Stimulated activated CD4-positive, alpha-beta T cell treated with anti-CD3 and anti-CD28 coated beads, Interleukin-1b, Interleukin-23, amount 100 ng/mL, for 1 hour (primary cell): ENCODE measurements at places on chromosomes 4 and X.

GRCh38 chr4:124854968-124855367 lies 142.4 kb upstream of the ANKRD50 start:
- no peak for DNase-seq

DNA sequence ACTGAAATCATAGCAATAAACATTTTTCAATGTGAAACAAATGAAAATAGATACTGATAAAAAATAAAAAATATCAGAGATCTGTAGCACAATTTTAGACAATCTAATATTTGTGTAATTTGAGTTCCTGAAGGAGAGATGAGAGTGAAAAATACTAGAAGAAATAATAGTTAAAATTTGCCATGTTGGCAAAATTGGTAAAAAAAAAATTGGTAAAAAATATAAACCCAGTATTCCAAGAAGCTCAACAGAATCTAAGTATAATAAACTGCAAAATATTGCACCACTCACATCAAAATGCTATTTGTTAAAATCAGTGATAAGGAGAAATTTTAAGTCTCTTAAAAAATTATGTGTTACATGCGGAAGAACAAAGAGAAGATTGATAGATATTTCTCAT lies 1680.7 kb downstream of the PCDH7 start:
- no peak for DNase-seq

DNA sequence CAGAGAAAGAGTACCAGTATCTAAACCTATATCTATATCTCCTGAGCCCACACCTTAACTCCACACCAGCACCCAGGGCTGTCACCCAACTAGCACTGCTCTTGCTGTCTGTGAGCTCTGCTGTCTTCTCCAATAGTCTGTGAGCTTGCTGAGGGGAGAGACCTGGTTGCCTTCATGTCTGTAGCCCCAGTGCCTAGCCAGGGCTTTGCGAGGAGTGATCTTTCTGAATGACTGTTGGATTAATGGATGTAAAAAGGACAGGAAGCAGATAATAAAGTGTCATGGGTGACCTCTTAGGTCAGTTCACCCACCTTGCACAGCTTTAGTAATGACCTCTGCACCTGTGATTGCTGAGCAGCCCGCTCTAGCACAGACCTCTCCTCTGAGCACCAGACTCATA lies 30.5 kb downstream of the CNGA2 start:
- DNase-seq = no peak

DNA sequence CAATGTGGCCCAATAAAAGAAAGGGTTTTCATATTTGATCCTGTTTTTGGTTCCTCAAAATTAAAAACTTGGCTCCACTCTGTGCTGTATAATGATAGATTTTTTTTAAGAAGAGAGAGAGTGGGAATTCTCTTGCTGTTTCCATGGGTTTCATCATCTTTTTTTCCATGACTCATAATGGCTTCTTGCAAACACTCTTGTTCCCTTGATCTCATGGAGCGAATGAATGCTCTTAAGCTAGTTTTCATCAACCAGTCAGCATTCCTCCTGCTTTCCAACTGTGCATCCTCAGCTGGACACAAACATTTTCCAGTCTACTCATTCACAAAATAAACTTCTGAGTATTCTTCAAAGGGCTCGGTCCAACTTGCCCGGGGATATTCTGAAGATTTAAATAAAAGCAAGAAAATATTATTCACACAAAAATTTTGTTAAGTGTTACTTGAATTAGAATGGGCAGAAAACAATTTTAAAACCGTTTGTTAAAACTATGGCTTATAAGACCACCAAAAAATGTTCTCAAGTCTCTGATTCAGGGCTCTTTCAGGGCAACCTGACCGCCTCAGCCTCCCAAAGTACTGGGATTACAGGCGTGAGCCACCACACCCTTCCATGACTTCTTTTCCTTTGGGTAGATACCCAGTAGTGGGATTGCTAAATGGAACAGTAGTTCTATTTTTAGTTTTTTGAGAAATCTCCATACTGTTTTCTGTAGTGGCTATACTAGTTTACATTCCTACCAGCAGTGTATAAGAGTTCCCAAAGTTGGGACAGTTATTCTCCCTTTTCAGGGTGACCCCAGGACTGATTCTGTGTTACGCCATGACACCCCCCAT lies 64.7 kb downstream of the TMEM156 start:
- DNase-seq = no peak

- DNase-seq = no peak
Observed at GRCh38 chr4:60805500-60806313, 394.4 kb upstream of the ADGRL3 start.

DNA sequence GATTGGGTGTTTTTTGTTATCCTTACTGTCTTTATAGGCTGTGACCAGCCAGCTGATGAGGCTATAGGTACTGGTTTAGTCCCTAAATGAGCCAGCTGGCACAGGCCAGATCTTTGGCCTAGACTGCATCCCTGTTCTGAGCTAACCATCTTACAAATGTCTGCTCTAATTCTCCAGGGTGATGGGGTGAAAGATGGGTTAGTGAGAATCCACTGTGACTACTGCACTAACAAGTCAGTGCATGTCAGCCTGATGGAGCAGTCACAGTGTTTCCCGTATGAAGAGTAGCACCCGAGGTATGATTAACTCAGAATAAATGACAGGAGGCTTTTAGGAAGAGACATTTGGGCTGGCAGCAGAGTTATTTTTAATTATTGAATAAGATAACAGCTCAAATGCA lies 181.0 kb downstream of the DCTD start:
- DNase-seq = no peak

DNA sequence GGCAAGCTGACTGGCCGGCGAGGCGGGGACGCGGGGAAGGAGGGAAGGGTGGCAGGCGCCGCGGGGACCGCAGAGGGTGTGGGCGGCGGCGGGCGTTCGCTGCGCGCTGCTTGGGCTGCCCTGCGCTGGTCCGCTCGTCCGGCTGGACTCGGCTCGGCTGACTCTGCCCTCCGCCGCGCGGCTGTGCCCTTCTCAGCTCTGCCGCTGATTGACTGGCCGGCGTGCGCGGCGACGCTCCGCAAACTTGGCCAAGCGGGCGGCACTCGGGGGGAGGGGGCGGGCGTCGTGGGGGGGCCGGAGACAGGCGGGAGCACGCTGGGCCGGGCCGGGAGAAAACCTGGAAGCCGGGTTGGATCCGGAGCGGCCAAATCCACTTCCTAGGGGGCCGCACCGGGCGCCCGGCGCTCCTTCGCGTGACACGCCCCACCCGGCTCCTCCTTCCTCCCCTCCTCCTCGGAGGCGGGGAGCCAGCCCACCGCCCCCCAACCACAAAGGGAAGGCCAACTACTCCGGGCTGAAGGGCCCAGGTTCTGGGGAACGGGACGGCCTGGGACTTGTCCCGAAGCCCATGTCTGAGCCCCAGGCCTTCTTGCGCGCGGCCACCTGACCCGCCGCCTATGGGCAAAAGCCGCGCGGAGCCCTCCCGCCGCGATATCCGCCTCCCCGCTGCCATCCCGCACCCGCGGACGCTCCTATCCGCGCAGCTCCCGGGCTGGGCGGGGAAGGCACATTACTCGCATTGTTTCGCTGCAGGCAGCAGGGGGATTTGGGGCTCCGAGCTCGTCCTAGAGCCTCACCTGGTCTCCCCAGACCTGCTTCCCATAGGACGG lies at the start of gene GPC4:
Gene GPC4 (minus strand): TSS at position 214 of the 830 bp plus-strand sequence. CDS start 524 bp downstream, outside the sequence.
- no peak for DNase-seq

GRCh38 chrX:3290561-3290960 lies 55.9 kb downstream of the MXRA5 start:
- no peak for DNase-seq

GRCh38 chr4:3422241-3422801 lies 19.4 kb upstream of the HGFAC start:
- no peak for DNase-seq

GRCh38 chr4:32909053-32909452 lies 2188.9 kb downstream of the PCDH7 start:
- no peak for DNase-seq

GRCh38 chrX:40158036-40158706 lies 60.4 kb upstream of the BCOR start:
- no peak for DNase-seq

GRCh38 chrX:147570483-147570882 lies 341.2 kb upstream of the FMR1 start:
- DNase-seq = no peak

DNA sequence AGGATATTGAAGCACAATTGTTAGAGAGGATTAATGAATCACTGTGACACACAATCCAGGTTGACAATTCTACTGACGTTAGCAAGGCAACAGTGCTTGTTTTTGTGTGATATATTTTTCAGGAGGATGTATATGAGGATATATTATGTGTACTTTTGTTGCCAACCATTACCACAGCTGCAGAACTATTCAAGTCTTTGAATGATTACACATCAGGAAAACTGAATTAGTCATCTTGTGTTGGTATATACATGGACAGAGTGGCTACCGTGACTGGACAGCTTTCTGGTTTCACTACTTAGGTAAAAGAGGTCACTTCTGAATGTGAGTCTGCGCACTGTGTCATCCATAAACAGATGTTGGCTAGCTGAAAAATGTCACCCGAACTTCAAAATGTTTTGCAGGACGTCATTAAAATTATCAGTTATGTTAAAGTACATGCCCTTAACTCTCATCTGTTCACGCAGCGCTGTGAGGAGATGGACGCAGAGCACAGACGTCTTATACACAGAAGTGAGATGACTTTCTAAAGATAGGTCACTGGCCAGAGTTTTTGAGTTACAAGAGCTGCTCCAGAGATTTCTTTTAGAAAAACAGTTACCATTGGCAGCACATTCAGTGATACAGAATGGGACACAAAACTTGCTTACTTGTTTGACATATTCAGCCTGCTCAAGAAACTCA lies 69.0 kb downstream of the MRPL1 start:
- no peak for DNase-seq

- no peak for DNase-seq
Observed at GRCh38 chr4:136395212-136395722, 1137.0 kb downstream of the PCDH18 start.

GRCh38 chr4:102843273-102843672 lies 15.9 kb upstream of the UBE2D3 start:
- no peak for DNase-seq

- DNase-seq = no peak
Observed at GRCh38 chrX:126177133-126177840, 11.2 kb upstream of the DCAF12L2 start.

GRCh38 chr4:5040856-5041620 lies 10.2 kb upstream of the STK32B start:
- no peak for DNase-seq

DNA sequence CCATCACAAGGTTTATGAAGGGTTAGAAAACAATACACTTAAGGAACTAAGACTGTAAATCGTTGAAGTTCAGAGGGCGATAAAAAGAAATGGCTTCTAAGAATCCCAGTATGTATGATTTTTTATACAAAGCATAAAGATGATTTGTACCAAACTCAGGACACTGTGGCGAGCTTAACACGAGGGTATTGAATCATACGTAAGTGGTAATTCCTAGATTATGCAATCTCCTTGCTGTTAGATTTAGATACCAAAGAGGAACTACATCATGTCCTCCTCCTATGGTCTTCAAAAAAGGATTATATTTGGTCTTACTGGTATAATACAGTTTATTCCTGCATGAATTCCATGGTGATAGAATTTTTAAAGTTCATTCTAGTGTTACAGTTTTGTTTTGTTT lies 23.9 kb downstream of the NFKB1 start:
- no peak for DNase-seq

DNA sequence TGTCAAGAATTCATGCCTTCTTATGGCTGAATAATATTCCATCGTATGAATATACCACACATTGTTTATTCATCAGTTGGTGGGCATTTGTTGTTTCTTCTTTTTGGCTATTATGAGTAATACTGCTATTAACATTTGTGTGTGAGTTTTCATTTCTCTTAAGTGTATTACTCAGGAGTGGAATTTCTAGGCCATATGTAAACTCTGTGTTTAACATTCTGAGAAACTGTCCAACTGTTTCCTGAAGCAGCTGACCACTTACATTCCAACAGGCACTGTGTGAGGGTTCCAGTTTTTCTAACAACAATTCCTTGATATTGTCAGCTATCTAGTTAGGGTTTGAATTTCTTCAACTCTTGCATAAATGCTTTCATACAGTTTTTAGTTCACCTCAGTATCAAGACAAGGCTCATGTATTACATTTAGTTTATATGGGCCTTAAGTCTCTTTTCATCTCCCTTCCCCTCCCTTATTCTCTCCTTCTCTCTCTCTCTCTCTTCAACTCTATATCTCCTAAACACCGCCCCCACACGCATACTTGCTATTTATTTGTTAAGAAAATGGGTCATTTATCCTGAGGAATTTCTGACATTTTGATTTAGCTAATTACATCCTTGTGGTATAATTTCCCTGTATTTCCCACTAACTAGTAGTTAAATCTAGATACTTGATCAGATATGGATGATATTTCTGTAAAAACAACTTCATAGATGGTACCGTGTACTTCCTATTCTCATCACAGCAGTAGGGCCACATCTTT lies 77.4 kb downstream of the WDR19 start:
- no peak for DNase-seq

- no peak for DNase-seq
Observed at GRCh38 chrX:20438871-20439526, 172.3 kb upstream of the RPS6KA3 start.

- DNase-seq = no peak
Observed at GRCh38 chr4:105651884-105652283, 56.6 kb downstream of the INTS12 start.

DNA sequence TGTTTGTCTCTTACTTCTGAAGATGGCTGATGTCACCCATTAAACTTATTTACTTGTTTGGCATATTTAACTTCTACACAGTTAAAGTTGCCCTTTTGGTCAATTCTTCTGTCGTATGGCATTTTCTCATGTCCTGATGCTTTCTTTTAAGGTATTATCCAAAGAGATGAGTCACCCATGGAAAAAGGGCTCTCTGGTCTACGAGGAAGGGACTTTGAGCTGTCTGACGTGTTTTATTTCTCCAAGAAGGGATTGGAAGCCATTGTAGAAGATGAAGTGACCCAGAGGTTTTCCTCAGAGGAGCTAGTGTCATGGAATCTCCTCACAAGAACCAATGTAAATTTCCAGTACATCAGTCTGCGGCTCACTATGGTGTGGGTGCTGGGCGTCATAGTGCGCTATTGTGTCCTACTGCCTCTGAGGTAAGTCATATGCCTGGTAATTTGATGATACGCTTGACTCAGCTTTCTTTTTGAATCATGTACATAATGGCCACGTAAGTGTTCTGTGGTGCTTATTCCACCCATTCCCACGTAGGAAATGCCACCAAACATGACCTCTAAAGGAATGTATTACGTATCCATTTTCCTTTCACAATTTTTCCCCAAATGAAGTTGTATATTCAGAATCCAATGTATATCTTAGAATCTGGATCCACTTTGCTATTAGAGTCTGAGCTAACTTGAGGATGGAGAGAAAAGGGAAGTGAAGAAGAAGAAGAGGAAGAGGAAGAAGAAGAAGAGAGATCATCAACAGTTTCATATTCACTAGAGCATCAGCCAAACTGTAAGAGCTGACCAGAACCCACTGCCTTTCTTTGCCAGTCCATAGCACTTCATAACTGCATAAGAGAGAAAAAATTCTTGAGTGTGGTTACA lies 45.7 kb downstream of the GPAT3 start:
- DNase-seq = no peak

- DNase-seq = no peak
Observed at GRCh38 chrX:72368796-72369195, 63.1 kb upstream of the CITED1 start.

DNA sequence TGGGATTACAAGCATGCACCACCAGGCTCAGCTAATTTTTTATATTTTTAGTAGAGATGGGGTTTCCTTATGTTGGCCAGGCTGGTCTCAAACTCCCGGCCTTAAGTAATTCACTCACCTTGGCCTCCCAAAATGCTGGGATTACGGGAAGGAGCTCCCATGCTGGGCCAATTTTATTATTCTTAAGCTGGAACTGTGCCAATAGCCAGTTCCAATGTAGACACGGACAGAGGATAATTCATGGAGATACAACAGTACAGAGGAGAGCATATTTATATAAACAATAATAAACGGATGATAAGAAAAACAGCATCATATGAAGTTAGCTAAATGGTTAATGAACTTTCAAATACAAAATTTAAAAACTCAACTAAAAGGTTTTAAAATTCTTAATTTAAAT lies 87.8 kb downstream of the PPA2 start:
- no peak for DNase-seq
